ENCODE measurements at places on chromosomes 11 and 22.
A peak's percentile ranks its signal among the peaks of the same experiment; 100 is the strongest.

DNA sequence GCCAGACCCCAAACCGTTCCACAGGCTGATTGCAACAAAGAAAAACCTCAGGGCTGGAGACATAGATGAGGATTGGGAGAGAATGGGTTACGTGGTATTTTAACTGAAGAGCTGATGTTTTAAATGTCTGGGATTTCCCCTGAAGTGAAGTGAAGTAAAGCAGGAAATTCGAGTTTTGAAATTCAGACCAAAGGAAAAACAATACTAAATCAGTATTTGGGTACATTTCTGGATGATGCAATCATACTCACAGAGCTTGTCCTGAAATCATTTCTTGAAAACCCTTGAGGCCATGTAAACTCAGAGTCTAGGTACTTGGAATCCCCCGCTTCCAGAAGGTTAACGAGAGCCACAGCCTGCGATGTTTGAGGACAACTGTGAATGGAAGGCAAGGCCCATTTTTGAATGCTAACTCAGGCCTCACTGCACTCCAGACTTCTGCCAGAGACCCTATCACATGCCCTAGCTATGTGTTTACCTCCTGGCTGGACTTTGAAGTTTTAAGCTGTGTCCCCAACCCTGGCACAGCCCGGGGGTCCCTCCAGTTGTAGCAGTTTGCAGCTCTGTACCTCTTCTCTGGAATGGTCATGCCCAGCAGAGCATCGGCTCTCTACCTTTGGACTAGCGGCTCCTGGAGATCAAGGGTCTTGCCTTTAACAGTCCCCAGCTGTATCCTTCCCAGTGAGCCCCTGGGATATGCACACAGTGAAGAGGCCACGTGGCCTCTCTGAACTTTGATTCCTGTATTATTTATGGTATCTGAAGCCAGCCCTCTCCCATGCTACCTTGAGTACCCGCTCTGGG, 5.4 kb upstream of the FTH1 start:
- DNase-seq = no peak

DNA sequence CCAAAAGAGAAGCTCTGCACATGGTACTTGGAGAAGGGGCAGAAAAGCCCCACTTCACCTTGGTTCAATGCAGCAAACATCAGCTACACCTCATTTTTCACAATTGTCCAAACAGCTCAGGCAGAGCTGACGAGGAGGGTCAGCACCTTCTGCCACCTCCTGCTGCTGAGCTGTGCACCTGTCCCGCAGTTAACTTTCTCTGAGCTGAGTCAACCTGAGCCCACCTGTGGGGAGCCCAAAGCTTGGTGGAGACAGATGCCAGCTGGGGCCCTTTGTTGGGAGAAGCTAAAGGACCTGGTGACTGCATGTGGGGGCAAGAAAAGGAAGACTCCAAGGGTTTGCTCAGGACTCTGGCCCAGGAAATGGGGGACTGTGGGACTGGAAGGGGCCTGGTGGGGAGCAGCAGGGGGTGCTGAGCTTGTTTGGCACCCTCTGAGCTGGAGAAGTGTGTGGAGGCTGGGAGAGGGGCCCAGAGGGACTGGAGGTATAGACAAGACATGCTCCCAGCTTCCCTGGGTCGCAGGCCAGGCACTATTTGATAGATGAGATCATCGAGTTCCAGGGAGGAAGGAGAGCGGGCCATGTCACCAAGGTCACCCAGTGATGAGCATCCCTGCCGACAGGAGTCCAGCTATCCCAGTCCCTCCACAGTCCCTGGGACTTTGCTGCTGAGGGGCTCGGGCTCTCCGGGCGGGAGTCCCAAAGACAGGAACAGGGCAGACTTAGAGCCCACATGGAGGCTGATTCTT, 53.5 kb downstream of the KCNJ4 start:
- no peak for DNase-seq

DNA sequence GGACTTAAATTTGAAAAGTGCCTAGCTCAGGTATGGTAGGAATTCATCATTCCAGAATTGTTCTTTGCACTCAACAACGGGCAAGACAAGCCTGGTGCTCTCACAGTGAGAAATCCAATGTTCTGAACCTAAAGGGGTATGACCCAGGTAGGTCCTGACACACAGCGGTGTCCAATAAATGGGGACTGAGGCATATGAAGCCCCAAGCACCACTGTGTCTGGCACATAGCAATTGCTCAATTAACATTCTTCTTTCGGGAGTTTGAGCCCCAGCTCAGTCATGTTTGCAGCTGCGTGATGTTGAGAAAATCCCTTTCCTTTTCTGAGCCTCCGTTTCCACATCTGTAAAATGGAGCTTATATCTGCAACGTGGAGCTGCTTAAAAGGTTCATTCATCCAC, 535.8 kb downstream of the MIAT start:
- no peak for DNase-seq

- no peak for DNase-seq
These were observed 5.3 kb downstream of the BDNF start for GRCh38 chr11:27694992-27695391.

- DNase-seq = no peak
These were observed 16.3 kb upstream of the TEF start for GRCh38 chr22:41365425-41365824.

DNA sequence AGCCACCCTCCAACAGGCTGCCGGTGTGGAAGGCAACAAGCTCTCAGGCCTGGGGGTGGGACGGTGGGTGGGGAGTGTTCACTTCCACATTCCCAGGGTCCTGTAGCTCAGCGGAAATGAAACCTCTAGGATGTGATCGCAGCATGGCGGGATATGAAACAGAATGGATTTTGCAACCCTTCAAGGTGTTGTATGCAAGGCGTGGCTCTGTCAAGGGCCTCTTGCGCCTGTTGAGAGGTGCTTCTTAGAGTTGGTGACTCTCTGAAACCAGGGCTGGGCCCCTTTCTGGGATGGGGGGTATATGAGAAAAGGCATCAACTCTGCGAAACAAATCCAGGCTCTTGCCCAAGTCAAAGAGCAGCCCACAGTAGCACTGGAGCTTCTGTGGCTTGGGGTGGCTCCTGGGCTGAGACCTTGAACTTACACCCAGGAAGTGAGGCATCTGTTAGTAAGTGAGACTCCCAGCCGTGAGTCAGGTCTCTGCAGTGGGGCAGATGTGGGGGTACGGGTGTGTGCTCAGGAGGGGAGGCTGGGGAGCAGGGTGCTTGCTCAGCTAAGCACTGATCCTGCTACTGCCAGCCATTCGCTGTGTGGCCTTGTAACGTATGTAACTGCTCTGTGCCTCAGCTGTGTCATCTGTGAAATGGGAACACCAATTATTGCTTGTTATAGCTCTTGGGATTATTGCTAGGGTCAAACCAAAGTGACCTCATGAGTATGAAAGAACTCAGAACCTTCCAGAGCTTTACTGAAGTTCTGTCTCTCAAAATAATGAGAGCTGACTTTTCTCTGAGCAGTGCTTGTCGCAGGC, 28.3 kb downstream of the NECTIN1 start:
- no peak for DNase-seq

DNA sequence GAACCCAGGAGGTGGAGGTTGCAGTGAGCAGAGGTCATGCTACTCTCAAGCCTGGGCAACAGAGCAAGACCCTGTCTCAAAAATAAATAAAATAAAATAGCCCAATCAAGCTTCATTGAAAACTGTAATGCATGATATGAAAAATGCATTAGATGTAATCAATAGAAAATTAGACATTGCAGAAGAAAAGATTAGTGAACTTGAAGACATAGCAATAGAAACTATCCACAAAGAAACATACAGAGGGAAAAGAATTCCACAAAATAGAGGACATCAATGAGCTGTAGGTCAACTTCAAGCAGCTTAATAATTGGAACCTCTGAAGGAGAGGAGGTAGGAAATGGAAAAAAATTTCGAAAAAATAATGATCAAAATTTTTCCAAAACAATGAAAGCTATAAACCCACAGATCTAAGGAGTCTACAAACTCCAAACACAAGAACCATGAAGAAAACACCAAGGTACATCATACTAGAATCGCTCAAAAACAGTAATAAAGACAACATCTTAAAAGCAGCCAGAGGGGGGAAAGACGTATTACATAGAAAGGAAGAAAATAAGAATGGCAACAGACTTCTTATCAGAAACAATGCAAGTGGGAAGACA, 104.2 kb downstream of the WNT7B start:
- no peak for DNase-seq

DNA sequence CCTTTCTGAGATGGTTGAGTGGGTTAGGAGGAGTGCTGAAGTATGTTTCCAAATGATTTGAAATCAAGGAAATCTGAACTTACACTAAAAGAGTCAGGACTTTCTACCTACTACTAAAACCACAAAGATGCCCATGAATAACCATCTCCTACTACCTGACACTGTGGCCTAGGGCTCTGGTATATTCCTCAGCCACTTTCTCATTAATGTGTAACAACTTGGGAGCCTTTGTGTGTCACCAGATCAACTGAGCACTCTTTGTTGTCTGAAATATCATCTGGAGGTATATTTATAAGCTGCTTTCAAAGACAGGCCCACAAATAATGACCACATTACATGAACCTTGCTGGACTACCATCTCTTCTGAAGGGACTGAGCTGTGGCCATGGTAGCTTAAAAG, 43.9 kb downstream of the RELT start:
- no peak for DNase-seq

DNA sequence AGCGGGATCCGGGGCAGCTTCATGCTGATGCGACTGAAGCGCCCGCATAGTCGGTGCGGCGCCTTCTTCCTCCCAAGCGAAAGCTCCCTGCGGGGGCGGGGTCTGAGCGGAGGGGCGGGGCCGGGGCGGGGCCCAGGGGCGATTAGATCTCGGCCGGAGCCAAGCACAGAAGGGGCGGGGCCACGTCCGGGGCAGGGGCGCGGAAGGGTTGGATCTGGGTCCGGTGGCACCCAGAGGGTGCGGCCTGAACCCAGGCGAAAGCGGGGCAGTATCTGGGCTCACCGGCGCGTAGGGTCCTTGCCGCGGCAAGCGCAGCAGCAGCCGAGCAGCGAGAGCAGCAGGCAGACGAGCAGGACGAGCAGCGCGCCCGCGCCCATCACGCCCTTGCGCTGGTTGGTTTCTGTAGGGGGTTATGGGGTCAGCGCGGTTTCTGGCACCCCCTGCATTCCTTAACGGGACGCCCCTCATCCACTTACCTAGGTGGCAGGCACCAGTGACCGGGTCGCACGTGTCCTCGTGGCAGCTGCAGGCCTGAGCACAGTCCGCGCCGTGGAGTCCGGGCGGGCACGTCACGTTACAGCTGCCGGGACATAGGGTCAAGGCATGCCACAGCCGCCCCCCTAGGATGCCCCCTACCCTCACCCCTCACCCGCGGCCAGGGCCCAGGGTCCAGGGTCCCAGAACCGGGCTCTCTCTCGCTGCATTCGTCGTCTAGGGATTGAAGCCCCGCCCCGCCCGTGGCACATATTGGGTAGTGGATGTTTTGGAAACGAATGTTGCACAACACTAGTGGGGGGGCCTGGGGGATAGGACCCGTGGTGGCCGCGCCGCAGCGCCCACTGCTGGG, 8.1 kb downstream of the SCARF2 start:
- DNase-seq = peak; percentile 72

GRCh38 chr11:80846442-80846841, 1405.6 kb upstream of the TENM4 start:
- DNase-seq = no peak

DNA sequence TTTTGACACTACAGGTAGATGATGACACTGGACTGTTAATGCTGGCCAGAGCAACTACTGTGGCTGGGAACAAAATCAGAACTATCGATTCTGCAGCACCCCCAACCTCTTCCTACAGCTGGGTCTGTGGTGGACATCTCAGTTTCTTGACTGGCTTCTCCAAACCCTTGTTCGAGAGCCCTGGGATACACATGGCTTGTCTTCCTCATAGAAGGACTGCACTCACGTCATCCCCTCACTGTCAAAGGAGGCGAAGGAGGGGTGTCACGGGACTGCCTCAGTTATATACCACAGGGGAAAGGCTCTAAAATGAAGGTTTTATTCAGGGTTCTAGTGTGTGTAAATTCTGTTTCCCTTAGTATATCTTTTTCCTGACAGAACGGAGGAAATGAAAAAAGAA, 44.9 kb downstream of the PITPNB start:
- DNase-seq = no peak

GRCh38 chr22:20117633-20118299, 740 bp upstream of the TRMT2A start:
- DNase-seq = peak; percentile 76

DNA sequence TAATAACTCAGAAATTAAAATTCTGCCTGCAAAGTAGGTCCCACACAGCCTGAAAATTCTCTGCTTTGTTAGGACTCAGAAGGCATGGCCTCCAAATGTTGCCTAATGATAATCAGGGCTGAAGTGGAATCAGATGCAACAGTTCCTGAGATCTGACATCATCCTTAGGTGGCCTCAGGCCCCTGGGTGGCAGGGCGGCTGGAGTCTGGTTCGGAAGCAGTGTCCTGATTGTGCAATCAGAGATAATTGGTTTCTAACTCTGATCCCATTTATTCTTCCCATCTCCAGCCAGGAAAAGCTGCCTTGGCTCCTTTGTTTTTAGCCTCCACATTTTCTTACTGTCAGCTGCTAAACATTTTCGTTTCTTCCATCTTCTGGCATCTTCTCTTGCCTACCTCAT, 399.3 kb downstream of the OPCML start:
- no peak for DNase-seq

- no peak for DNase-seq
These were observed 61.5 kb upstream of the SLC25A18 start for GRCh38 chr22:17501679-17502285.

DNA sequence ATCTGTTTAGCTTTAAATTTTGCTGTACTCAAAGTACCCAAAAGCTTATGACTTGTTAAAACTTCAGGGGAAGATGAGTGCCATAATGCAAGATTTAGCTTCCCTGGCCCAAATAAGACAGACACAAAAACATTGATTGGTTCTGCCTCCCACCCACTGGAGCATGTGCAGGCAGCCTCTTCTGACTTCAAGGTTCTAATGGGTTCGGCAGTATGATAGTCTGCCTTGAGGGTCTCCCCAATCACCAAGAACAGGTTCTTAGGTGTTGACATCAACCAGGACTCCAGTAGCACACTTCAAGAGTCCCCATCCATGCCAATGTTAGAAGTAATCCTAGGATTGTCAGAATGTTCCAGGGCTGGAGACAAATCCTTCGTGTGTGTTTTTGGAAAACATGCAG, 12.5 kb downstream of the EIF4G2 start:
- no peak for DNase-seq

All from activated T-cell treated with anti-CD3 and anti-CD28 coated beads for 48 hours (primary cell).